Right lung (tissue), 10 donors: ENCODE measurements at places on chromosomes 5 and 9. TPM values are rescaled to one million over a fixed set of nuclear protein-coding genes. Genes with fewer than 3 reads are reported as not detected.

TEX48 gene
- polyA plus RNA-seq, result 0.33 TPM

RNF183 gene
- polyA plus RNA-seq, result 0.63 TPM

ADAMTSL2 gene
- polyA plus RNA-seq, result 9.3 TPM

PHF24 gene
- polyA plus RNA-seq, result 0.27 TPM

C7 gene
- 406 TPM for polyA plus RNA-seq

SLC25A2 gene
- 0.21 TPM for polyA plus RNA-seq

NDUFAF2 gene
- polyA plus RNA-seq, result 32.2 TPM

DCAF12 gene
- 57.7 TPM for polyA plus RNA-seq

ACTBL2 gene
- not detected for polyA plus RNA-seq

SHC3 gene
- 13.5 TPM for polyA plus RNA-seq

STKLD1 gene
- 3.8 TPM for polyA plus RNA-seq

SAPCD2 gene
- 12.0 TPM for polyA plus RNA-seq

PIP5KL1 gene
- polyA plus RNA-seq, result 3.4 TPM

FGF1 gene
- polyA plus RNA-seq, result 1.4 TPM

DNA sequence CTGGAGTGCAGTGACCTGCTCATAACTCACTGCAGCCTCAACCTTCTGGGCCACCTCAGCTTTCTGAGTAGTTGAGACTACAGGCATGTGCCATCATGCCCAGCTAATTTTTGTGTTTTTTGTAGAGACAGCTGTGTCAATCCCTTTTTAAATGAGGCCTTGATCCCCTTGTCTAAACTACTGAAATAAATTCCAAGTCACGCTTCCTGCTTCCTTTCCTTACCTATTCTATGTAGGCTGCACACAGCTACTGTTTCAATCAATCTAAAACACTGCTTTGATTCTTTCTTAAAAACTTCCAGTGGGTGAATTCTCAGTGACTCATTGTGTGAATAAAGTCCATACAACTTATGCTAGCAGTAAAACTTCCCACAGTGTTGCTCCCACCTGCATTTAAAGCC, 2.9 kb upstream of the C7 start:
- DNase-seq, result no peak

DNA sequence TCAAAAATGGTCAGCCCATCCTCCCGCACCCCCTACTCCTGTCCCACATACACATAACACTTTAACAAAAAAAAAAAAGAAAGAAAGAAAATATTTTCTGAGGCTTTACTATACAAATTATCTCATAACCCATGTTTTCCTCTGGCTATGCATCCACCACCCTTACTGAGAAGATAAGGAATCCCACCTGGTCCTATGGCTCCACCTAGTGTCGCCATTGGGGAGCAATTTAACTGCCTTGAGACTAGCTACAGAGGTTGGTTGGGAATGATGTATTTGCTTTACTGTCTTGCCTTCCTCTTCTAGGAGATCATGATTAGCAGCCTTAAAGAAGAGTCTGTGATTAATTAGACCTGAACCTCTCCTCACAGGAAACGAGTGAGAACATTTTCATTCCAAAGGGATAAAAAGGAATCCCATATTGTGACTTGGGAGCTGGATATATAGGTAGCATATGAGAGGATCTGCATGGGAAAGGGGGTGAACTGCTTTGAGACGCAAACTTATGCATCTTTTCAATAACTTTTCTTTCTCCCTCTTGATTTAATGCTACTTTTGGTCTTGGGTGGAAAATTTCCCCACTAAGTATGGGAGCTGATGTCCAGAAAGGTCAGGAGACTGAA, 77.7 kb upstream of the SELENOP start:
- peak; percentile 81 for DNase-seq

- DNase-seq, result no peak
Measured at GRCh38 chr5:43615445-43616184, 12.6 kb downstream of the NNT start.

GRCh38 chr9:2495221-2496005, 126.2 kb upstream of the VLDLR start:
- no peak for DNase-seq

GRCh38 chr5:116415182-116415581, 159.4 kb downstream of the SEMA6A start:
- no peak for DNase-seq

- no peak for DNase-seq
Measured at GRCh38 chr9:117414220-117414905, 494 bp downstream of the ASTN2 start.

DNA sequence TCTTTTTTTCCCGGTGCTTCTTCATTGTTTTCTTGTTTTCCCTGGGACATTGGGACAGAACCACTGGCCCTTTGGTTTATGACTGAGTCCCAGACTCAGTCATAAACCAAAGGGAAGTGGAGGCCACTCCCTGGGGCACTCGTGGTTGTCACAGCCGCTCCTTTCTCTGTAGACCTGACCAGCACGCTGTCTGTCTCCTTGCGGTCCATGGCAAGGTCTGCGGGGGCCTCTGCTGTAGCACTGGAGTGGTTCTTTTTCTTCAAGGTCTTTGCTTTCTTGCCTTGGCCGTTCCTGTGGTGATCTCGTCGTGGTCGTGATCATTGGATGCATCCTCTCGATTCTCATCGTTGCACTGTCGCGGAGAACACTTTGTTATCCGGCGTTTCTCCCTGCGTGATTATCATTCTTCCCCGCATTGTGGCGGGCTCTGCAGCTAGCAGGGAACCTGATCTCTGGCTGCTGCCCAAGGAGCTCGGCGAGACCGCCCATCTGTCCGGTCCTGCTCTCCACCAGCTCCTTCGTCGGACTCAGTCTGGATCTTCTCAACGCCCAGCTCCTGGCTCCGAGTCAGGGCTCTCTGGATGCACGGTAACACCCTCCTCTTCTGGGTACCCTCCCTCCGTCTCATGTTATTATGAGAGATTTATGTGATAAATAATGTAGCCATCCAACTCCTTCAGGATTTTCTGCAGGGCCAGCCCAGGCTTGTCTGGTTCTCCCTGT, 43.5 kb upstream of the MPDZ start:
- no peak for DNase-seq

- no peak for DNase-seq
Measured at GRCh38 chr5:58366461-58366860, 93.4 kb downstream of the PLK2 start.

DNA sequence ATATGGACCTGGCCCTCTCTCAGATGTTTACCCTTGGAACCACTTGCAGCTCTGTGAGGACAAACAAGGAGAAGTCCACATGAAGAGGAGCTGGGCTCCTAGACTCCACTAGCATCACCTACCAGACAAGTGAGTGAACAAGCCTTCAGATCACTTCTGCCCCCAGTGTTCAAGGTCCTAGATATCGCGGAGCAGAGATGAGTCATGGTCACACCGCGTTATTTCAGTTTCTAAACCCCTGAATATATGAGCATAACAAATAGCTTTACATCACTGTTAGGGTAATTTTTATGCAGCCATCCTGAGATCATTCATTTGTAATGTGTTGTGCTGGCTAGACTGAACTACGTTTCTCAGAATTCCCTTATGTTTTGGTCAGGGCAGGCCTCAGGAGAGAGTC, 77.0 kb upstream of the DAP start:
- no peak for DNase-seq

- no peak for DNase-seq
Measured at GRCh38 chr5:72892846-72893245, 63.0 kb upstream of the FCHO2 start.

DNA sequence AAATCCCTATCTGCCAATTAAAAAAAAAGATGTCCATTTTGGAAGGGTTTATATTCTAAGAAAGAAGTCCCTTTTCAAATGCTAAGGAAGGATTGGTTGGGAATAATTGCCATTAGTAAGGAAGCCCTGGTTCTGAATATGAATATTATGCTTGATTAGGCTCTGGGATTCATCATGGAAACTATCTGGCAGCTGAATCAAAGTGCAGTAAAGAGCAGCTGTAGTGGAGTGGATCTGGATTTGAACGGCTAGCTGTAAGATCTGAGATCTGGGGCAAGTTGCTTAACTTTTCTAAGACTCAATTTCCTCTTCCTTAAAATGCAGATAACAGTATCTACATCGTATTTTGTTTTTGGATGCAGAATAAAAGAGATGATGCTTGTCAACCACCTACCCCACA, 10.5 kb downstream of the IL12B start:
- no peak for DNase-seq

- no peak for DNase-seq
Measured at GRCh38 chr5:74164725-74165235, 475.7 kb downstream of the ENC1 start.

GRCh38 chr5:141412854-141413539, at the start of gene PCDHGA10:
TSS of gene PCDHGA10 (plus strand) at chr5:141412987. CDS start at chr5:141413176, 189 bp downstream.
- no peak for DNase-seq

- no peak for DNase-seq
Measured at GRCh38 chr9:135620558-135620957, 18.8 kb downstream of the GLT6D1 start.

DNA sequence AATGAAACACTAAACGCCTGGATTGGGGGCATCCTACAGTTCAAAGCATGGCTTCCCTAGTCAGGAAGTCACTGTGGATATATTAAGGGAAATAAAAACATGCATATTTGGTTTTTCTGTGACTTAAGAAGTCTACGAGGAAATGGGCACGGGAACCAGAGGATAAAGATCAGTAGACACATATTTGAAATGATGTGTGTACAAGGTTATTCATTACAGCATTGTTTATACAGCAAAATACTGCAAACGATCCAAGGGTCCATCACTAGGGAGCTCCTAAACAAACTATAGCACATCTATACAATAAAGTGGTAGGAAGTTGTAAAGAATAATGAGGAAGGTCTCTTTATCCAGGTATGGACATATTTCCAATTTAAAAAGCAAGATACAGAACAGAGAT, 71.8 kb downstream of the EFNA5 start:
- DNase-seq, result no peak

DNA sequence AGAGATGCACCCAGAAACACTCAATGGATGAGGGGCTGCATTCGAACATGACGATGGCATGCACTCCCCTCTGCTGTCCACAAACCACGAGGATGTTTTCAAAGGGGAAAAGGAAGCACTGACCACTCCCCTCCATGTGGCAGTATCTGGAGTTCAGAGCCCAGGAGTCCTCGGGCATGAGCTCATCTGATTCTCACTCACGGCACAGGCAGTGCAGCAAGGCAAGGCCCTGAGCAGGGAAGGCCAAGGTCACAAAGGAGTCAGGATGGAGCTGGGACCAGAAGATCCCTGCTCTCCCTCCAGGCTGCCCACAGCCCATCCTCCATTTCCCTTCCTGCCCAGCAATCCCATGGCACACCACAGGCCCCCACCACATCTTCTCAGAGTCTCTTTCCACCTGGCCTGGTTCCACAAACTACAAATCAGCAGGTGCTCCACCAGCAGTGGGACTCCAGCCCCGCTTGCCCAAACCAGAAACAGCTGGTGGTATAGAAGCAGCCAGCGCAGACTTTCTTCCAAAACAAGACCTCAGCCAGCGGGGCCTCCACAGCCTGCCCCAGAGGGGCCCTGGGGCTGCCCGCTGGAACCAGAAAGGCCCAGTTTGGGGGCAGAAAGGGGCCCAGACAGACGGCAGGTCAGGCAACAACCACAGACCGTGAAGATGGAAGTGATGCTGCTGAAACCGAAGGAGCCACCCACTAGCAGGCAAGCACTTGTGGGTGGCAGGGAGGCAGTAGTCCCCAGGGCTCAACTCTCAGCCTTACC, 12.2 kb downstream of the TNIP1 start:
- no peak for DNase-seq

GRCh38 chr5:134437847-134438581, 26.3 kb upstream of the CDKN2AIPNL start:
- DNase-seq, result no peak

DNA sequence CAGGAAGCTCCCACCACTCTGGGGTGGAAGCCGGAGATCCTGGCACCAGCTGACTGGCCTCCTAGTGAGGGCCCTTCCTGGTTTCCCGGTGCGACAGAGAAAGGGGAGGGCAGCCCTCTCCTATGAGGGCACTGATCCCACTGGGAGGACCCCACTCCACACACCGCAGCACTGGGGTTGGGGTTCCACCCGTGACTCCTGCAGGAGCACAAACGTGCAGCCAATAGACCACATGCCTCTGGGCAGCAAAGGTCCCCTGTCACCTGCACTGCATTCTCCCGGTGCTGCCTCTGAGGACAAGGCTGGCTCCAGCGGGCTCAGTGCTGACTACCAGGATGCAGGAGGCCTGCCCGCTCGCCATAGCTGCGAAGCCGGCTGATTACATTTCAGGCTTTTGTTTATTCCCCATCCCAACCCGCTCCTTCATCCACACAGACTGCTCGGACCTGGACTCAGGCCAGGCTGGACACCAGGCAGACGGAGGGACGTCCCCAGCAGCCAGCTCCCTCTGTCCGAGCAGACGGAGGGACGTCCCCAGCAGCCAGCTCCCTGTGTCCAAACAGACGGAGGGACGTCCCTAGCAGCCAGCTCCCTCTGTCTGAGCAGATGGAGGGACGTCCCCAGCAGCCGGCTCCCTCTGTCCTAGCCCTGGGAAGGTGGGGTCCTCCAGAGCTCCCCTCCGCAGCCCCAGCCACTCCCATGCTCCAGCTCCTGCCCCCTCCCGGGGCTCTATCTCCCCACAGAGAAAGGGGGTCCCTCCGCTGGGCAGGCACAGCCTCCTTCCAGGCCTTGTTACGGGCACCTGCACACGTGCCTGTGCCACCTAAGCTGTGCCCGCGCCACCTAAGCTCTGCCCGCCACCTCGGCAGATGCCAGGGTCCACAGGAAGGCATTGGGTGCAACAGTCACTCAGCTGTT, 8.8 kb upstream of the CEP72 start:
- DNase-seq, result no peak

DNA sequence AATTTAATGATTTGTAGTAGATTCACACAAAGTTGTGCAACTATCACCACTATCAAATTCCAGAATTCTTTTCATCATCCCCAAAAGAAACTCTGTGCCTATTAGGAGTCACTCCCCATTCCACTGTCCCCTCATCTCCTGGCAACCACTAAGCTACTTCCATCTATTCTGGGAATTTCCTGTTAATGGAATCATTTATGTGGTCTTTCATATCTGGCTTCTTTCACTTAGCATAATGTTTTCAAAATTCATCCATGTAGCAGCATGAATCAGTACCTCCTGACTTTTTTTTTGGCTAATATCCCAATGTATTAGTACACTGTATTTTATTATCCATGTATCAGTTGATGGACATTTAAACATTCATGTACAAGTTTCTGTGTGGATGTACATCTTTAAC, 157.6 kb downstream of the TTC39B start:
- no peak for DNase-seq

DNA sequence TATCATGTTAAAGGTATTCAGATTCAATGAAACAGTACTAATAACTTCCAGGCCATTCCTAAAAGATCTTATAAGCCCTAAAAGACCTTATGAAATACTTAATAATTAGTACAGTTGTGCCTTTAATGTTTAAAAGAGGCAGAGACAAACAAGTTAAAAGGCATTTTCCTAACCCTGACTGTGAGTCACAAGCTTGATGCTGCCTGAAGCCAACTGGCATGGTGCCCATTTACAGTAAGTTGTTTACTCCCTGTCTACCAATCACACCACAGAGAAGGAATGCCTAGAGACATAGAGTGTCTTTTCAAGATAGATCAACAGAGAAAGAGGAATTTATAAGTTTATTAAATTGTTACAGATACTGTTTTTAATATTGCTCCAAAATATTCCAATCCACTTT, 47.8 kb downstream of the NR3C1 start:
- DNase-seq, result peak; percentile 80

DNA sequence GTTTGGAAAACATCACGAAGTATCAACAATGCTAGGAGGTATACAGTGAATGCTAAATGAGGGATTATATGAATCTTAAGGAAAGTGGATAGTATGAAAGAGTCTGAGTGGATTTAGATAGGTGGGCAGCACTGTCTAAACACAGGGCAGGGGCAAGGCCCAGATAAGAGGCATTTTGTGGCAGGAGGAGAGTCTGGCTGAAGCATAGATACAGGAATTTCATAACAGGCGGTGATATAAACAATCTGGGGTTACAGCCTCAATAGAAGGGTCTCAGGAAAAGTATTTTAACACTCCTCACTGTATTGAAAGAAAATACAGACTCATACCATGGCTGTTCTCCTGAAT, 96.9 kb downstream of the PLPP1 start:
- DNase-seq, result no peak
